ENCODE measurements at places on chromosomes 3 and 15. TPM values are rescaled to one million over a fixed set of nuclear protein-coding genes. Genes with fewer than 3 reads are reported as not detected.

DNA sequence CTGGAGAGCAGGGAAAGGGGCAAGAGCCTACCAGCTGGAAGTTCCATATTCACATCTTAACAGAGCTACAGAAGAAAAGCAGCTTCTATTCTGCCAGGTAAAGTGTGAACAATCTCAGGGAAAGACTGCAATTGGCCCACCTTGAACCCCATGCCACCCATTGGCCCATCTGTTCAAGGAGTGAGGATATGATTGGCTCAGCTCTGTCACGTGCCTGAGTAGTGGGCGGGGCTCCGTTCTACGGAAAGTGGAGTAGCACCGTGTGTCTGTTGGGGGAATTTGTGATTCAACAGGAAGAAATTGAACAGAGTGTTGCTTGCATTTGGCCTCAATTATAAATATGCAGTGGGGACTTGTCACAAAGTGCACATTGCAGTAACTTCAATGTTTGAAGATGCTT, 81.8 kb downstream of the MINAR1 start:
- no peak overlapping the region for H3K4me3 ChIP-seq
- H3K27ac ChIP-seq = no peak overlapping the region
- no peaks in the 10 kb centered on the region for H3K36me3 ChIP-seq
- no peaks in the 10 kb centered on the region for H3K27me3 ChIP-seq

- H3K27ac ChIP-seq = no peak overlapping the region
- no peak for DNase-seq
- peaks cover 5% of the 10 kb centered on the region for H3K4me1 ChIP-seq
- H3K27me3 ChIP-seq = peaks cover 3% of the 10 kb centered on the region
- H3K36me3 ChIP-seq = no peaks in the 10 kb centered on the region
Observed at GRCh38 chr3:126682009-126682408, 22.0 kb upstream of the CHCHD6 start.

DNA sequence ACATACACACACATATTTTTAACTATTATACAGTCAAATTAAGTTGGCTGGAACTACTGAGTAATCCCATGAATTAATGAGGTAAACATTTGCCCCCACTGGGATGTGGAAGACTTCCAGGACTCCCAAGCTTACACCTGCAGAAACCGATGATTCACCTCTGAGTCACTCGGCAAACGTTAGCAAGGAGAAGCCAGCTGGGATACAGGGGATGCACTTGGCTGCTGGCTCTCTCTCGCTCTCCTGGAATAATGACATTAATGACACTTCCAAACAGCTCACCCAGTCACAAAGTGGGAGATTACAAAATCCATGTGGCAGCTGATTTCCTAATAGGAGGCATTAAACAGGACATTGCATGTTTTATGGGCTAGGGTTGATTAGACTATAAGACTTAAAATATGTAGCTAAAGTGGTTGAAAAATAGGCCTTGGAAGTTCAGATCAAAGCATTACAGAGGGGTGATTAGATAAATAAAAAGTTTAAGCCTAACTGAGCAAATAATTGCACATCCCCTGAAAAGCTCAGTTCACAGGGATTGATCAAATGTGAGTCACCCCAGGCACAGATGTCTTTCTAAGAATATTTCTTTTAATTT, 500.9 kb downstream of the SOX2 start:
- H3K4me3 ChIP-seq = no peak overlapping the region
- H3K27ac ChIP-seq = no peak overlapping the region
- H3K4me1 ChIP-seq = no peaks in the 10 kb centered on the region

DNA sequence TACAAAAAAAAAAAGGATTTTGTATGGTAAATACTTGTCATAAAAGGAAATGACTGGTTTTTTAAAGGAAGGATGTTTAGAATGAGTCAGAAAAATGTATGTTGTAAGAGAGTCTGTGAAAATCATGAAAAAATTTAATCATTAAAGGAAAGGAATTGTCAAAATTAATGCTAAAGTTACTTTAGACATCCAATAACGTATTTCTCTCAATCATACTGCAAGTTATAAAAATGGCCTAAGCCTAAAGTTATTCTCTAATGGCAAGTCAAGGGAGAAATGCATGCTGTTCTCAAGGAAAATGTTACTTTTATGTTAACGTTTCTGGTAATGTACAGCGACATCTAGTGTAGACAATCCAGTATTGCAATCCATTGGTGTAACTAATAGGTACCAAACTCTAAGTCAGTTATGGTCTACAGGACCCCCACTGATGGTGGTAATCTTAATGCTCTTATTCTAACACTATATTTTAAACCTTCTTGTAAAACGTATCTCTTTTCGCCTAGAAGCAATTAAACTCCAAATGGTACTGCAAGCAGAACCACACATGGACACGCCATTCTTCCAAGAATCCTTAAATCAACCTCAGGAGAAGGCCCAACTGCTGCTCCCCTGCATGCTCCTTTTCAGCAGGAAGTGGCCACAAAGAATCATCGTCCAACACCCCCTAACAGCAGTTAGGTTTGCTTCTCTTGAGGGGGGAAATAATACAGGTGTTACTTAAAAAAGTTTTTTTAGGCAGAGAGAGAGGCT, 35.2 kb downstream of the NCEH1 start:
- H3K4me1 ChIP-seq = peaks cover 2% of the 10 kb centered on the region
- peak; percentile 46 for DNase-seq
- H3K4me3 ChIP-seq = no peak overlapping the region
- H3K36me3 ChIP-seq = no peaks in the 10 kb centered on the region

GRCh38 chr3:5192571-5193365, 5.3 kb downstream of the EDEM1 start:
- H3K4me3 ChIP-seq = peak overlapping the region; percentile 52
- H3K27me3 ChIP-seq = no peaks in the 10 kb centered on the region
- H3K4me1 ChIP-seq = peaks cover 69% of the 10 kb centered on the region

DNA sequence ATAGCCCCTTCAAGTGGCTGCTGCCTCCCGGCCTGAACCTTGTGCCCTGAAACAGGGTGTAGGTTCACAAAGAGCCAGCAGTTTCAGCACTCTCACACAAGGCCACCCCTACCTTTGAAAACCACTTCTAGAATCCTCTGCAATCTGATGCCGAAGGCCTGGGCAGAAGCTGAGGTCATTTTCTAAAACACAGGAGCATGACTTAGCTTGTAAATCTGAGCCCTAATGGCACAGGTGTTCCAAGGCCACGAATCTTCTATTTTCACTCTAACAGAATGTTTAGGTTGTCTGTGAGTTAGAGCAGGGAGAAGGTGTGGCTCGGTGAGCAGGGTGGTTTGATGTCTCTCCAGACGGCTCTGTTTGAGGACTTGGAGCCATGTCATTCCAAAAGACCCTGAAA, 62.3 kb downstream of the SYNM start:
- H3K27me3 ChIP-seq = no peaks in the 10 kb centered on the region
- H3K36me3 ChIP-seq = no peaks in the 10 kb centered on the region
- H3K27ac ChIP-seq = no peak overlapping the region

DNA sequence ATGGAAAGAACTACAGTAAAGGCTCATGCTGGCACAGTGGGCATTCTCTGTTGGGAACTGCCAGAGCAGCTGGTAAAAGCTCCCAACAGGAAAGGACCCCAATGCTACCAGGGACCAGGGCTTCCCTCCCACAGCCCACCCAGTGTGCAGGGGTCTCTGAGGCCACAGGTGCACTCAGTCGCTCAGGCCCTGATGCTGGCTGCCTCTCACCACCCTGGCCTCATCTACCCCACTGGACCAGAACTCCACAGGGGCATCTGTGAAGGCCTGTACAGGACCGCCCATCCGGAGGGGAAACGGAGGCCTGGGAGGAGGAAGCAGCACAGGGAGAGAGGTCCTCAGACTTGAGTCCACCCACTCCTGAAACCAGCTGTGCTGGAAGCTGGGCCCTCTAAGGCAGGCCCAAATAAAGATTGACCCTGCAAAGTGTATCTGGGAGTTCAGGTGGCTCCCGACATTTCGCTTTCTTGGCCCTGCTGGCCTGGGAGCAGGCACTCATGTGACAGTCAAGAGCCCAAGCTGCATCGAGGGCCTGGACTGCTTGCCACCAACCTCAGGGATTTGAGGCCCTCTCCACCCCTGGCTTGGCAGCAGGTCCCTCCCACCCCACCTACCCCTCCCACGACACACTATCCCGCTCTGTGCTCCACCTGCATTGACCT, 12.7 kb downstream of the KLF15 start:
- H3K27ac ChIP-seq = no peak overlapping the region
- H3K4me3 ChIP-seq = no peak overlapping the region
- no peaks in the 10 kb centered on the region for H3K36me3 ChIP-seq

Gene PRSS50
- not detected for total RNA-seq

DNA sequence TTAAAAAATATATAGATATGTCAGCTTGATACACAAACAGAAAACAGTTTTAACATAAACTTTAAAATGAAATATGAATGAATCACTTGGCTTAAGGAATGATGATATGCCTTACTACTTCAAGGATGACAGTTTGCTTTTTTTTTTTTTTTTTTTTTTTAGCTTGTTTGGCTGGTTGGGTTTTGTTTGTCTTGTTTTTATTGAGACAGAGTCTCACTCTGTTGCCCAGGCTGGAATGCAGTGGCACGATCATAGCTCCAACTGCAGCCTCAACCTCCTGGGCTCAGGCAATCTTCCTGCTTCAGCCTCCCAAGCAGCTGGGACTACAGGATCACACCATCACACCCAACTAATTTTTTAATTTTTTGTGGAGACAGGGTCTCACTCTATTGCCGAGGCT, 14.5 kb downstream of the LRRC2 start:
- no peak overlapping the region for H3K27ac ChIP-seq
- peaks cover 7% of the 10 kb centered on the region for H3K36me3 ChIP-seq
- H3K27me3 ChIP-seq = peaks cover 27% of the 10 kb centered on the region
- DNase-seq = no peak

GRCh38 chr15:77499087-77499760, 78.5 kb downstream of the HMG20A start:
- H3K36me3 ChIP-seq = no peaks in the 10 kb centered on the region
- H3K27me3 ChIP-seq = no peaks in the 10 kb centered on the region
- no peak for DNase-seq
- H3K27ac ChIP-seq = no peak overlapping the region

DNA sequence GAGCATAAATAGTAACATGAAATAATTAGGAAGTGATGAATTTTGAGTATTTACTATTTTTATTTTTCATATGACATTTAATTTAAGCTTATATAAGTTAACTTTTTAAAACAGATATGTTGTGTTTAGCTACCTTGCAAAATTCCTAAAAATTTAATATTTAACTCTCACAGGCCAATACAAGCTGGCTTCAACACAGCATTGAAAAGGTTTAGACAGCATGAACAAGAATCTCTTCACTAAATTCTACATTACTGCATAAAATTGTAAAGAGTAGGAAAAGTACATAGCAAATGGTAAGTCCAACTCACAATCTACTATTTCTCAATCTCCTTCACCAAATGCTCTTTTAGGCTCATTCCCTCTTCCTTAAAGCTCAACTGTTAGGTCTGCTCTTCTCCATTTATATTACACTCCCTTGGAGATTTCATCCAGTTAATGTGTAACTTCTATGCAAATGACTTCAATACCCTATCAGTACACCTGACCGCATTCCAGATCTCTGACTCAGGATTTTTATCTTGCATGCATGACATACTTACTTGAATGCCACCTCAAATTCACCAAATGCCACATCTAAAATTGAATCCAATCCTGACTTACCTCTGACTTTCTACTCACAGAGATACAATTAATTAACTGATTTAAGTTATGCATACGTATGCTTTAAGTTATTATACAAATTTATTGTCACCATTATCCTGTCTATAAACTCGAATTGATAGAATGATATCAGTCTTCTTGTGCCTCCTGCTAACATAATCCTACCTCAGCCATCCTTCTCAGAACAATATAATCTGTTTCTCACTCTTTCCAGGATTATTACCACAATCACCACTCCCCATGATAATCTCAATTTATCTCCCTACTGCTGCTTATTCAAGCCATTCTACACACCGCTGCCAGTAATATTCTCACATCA, 127.0 kb downstream of the STAG1 start:
- peaks cover 44% of the 10 kb centered on the region for H3K36me3 ChIP-seq
- DNase-seq = no peak
- H3K4me3 ChIP-seq = no peak overlapping the region
- peaks cover 2% of the 10 kb centered on the region for H3K4me1 ChIP-seq
- H3K27ac ChIP-seq = no peak overlapping the region

DNA sequence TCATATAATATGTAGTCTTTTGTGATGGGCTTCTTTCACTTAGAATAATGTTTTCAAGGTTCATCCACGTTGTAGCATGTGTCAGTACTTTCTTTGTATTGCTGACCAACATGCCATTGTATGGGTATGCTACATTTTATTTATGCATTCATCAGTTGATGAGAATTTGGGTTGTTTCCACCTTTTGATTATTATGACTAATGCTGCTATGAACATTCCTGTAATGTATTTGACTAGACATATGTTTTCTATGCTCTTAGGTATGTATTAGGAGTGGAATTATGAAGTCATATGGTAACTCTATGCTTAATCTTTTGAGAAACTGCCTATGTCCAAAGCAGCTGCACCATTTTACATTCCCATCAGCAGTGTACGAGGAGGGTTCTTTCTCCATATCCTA, 3.2 kb upstream of the PODXL2 start:
- H3K27ac ChIP-seq = no peak overlapping the region
- peaks cover 30% of the 10 kb centered on the region for H3K4me1 ChIP-seq
- H3K36me3 ChIP-seq = peaks cover 23% of the 10 kb centered on the region
- no peak for DNase-seq
- peaks cover 44% of the 10 kb centered on the region for H3K27me3 ChIP-seq
- no peak overlapping the region for H3K4me3 ChIP-seq

Gene SNTN
- not detected for total RNA-seq

DNA sequence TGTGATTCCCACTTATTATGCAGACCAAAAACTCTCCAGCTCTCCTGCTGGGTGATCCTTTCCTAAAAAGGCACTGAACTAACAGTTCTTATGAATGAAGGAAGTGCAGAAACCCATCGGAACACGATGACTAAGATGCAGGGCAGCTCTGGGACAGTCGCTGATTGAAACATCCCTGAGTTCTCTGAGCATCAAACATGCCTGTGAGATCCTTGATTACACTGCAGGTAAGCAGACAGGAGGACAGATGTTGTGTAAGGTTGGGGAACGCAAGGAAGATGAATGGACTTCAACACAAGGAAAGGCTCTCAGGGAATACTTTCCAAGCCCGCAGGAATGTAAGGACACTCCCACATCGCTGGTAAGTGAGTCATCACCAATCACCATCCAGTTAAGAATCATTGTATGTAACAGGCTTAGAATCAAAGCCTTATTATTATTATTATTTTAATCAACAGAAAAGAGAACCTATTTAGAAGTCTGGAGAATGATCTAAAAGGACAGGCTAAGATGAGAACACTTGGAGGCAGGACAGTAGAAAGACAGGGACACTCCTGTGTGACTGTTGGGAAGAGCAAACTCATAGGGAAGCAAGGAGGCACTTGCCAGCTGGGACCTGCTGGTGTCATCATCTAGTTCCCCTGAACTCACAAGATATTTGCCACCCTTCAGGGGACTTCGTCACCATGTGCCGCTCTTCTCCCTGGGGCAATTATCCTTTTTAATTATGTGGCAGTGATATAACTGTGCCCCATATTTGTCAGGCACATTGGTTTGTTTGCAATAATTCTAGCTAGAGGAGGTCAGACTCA, 26.0 kb downstream of the TMEM158 start:
- no peak overlapping the region for H3K27ac ChIP-seq
- no peak for DNase-seq
- peaks cover under 1% of the 10 kb centered on the region for H3K4me1 ChIP-seq
- peaks cover 50% of the 10 kb centered on the region for H3K27me3 ChIP-seq
- H3K4me3 ChIP-seq = no peak overlapping the region
